ENCODE measurements at places on chromosomes 5 and 9.

- no peak for DNase-seq
These were observed 194.4 kb upstream of the PTGER4 start for GRCh38 chr5:40485021-40485998.

GRCh38 chr9:127853312-127854183 is 910 bp downstream of the ENG start:
- no peak for DNase-seq

GRCh38 chr9:113541019-113541900 is 77.7 kb downstream of the RGS3 start:
- DNase-seq, result peak; percentile 63

DNA sequence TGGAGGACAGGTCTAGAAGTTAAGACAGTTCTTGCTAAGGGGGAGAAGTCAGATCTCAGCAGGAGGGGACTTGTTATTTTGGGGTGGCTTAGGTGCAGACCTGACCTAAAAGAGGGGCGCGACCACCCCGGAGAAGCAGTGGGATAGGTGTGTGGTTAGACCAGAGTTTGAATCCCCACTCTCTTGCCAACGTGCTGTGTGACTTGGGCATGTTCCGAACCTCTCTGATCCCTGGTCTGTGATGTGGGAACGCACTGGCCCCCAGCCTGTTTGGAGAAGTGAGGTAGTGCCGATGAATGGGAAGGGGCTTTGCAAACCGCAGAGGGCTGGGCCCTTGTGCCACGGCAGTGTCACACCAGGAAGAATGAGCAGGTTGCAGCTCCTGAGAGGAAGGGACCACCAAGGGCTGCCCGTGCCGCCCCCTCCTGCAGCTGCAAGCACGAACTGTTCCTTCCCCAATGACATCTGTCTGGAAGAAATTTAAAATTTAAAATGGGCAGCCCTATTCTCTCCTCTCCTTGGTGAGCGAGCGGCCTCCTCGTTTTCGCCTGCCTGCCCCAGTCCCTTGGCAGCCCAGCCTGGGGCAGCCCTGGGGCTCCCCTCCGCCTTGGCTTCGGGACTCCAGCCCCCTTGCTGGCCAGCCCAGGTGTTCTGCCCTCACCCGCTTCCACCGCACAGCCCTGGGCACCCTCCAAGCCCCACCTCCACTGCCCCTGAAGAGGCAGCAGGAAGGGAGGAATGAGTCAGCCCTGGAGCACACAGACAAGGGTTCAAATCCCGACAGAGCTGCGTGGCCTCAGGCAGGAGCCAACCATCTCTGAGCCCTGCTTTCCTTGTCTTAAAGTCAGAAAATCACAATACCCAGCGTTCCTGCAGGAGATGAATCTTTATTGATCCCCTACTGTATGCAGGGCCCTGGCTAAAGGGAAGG is 1.6 kb downstream of the FIBCD1 start:
- DNase-seq, result no peak

DNA sequence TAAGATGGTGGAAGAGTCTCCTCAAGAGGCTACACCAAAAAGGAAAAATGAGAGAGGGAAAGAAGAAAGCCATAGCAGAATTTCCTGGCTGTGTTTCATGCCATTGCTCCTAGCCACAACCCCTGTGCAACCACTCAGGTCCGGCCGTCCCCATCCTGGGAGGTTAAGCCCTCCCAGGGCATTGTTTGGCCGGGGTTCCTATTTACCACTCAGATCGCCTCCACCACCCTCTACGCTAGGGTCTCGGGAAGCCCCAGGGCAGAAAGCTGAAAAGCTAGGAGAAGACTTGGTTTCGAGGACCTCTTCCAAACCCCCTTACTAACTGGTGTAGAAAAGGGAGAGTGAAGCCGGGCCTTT is 715 bp downstream of the RC3H2 start:
- peak; percentile 76 for DNase-seq

DNA sequence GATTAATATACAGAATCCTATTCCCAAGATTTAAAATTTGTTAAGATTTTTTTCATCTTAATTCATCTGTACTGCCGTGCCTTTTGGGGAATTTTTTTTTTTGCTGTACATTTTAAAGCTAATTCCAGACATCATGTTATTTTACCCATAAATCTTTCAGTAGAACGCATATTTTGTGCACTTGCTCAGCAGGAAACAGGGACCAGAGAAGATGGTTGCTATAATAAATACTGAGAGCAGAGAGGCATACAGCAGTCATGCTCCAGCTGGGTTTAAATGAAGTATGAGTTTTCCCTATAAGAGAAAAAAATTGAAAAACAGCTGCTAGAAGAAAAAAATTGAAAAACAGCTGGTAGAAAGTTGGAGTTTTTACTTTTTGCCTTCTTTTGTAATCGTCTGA is 196.9 kb upstream of the PUM3 start:
- DNase-seq, result no peak

GRCh38 chr5:6652025-6652424 is 18.8 kb downstream of the SRD5A1 start:
- DNase-seq, result no peak

- no peak for DNase-seq
These were observed 86.1 kb downstream of the AUH start for GRCh38 chr9:91275655-91276054.

DNA sequence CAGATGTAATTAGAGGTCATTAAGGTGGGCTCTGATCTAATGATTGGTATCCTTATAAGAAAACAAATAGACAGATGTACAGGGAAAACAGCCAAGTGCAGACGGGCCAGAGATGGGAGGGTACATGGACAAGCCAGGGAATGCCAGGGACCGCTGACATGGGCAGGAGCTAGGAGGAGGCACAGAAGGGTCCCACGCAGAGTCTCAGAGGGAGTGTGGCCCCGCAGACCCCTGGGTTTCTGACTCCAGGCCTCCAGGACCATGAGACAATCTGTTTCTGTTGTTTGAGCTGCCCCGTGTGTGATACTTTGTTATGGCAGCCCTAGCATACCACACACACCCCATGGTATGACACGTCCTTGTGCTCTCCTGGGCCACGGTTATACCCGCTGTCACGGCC is 29.1 kb downstream of the GADD45G start:
- no peak for DNase-seq

GRCh38 chr5:64164166-64164565 is 1.5 kb upstream of the RNF180 start:
- DNase-seq, result no peak

- peak; percentile 94 for DNase-seq
These were observed 138.0 kb upstream of the EFNA5 start for GRCh38 chr5:107808671-107809137.

GRCh38 chr9:111320631-111321030 is 9.4 kb downstream of the OR2K2 start:
- no peak for DNase-seq

DNA sequence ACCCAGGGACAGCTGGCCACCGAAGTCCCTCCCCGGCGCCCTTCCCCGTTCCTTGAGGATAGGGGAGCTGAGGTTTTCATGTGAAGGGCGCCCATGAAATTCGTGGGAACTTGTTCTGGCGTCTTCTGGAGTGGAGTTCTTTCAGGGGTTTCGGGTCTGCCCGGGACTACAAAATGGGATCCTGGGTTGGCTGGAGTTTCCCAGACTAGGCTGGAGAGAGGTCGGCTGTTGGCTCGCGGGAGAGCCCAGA is 3.6 kb upstream of the RGMB start:
- DNase-seq, result no peak

DNA sequence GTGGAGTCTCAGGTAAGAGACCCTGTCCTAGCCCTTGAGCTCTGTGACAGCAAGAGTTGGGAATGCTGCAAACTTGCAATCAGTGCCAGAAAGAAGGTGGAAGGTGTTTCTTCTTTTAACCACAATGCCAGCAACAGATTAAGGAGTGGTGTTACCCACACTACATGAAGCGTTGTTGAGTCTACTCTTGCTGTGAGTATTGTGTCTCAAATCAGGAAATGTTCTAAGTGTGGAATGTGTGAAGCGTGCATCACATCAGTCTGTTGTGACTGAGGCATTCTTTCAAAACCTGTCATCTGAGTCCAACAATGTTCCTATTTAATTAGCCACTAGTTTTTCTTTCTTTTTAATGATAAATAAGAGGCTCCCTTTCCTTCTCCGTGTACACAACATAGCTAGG is 2.9 kb upstream of the LURAP1L start:
- DNase-seq, result no peak

DNA sequence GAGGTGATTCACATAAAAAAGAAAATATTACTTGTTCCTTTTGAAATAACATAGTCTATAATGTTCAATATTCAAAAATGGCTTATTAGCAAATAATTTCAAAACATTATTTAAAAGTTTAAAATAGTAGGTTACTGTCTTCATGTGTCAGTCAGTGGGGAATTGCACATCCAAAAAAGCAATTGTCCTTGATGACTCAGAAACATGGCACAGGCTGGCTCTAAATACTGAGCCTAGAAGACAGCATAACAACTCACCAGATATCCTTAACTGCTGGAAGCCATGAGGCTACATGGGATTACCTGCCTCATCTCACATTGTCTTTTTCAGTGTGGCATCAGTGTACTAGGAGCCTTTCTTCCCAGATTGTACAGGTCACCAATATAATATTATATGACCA is 439.5 kb upstream of the RGMB start:
- no peak for DNase-seq

DNA sequence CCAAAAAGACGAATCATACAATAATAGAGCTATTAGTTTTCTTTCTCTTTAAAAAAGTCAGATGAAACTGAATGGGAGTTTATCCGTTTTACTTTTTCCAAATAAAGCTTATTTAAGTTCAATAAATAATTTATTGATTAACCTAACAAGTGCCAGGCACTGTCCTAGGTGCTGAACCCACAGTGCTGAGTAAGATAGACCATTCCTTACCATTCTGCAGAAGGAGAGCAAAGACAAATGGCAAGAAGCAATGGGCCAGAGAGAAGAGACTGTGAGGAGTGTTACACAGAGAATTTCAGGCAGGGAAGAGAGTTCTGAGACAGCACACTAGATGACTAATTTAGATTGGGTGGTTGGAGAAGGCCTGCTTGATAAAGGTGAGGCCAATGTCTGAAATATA is 127.2 kb downstream of the AUH start:
- DNase-seq, result no peak

- no peak for DNase-seq
These were observed 111.5 kb downstream of the MTREX start for GRCh38 chr5:55418994-55419968.

DNA sequence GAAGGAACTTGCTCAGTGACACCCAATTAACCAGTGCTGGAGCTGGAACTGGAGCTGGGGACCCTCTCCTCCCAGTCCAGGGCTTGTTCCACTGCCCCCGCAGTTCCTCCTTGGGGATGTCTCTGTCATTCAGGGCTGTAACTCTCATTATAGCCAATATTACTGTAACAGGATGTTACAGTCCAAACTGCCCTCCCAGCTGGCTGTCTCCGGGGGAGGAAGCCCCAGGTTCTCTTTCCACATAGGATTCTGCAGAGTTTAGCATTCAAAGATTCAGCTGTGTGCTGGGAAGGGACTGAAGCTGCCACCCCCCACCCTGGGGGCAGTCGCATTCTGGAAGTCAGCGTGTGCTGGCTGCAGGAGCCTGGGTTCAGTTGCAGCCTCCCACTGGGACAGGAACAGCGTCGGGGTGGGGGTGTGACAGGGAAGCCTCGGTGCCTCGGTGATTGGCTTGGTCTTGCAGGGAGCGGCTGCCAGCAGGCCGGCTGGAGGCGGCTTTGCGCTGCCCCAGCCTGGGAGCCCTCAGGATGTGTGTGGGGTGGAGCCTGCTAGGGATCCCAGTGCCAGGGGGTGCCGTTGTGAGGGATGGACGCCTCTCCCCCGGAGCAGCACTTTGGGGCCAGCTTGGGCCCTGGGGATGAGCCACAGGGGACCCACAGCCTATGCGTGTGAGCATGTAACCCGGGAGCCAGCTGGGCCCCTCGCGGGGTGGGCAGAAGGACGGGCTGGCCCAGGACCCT is 101.1 kb downstream of the RGS3 start:
- peak; percentile 24 for DNase-seq

DNA sequence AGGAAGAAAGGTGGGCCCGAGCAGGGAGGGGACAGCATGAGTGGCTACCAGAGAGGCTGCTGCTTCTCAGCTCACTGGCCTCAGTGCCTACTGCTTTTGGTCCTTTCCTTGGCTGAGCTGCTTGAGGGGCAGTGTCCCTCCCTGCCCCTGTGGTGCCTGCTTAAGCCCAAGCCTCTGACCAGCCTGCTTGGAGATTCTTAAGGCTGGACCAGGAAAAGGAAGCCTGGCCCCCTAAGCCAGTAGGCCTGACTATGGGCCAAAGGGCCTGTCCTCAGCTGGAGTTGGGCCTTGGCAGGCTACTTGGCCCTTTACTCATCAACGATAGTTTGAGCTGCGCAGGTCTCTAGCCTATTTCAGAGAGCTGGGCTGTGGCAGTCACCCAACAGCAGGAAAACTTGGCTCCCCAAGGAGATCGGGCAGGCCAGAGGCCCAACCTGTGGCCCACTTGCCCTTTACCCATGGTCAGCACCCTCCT is 24.9 kb downstream of the TCF7 start:
- DNase-seq, result no peak

- DNase-seq, result no peak
These were observed 54.2 kb upstream of the NOTCH1 start for GRCh38 chr9:136599811-136600660.

- no peak for DNase-seq
These were observed 566.0 kb upstream of the CDH18 start for GRCh38 chr5:20554001-20554400.

- no peak for DNase-seq
These were observed 64.9 kb upstream of the ELL2 start for GRCh38 chr5:96026406-96027041.

DNA sequence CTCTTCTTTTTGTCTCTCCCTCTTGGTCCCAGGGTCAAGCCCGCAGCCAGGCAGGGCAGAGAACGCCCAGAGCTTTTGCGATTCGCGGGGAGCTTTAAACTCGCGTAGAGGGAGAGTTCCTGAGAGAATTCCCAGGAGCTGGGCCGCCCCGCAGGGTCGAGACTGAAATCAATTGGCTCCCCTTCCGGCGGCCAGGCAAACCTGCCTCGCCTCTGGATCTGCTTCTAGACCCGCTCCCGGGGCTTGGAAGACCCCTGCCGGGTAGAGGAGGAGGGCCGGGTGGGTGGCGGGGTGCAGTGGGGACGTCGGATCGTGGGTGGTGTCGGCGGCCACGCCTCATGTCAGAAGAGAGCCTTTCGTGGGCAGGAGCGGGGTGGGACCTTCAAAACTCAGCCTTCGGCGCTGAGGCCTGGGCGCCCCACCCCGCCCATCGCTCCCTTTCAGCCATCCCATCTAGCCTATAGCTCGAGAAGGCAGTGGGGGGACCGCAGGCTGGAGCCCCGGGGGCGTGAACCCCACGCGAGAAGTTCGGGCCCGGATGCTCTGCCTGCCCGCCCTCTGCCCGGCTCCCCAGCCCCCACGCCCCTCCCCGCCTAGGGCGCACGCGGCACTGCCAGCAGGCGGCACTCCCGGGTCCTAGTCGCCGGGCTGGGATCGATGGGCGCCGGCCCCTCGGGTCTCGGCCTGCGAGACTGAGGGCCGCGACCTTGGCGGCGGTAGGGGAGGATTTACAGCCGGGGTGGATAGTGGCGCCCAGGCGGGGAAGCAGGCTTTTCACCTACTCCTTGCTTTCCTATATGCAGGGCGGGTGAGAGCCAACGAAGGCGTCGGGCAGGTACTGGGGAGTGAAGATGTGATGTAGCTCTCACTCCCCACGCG is 6.1 kb downstream of the PRDM6 start:
- DNase-seq, result no peak

GRCh38 chr5:126398791-126399190 is 24.4 kb upstream of the GRAMD2B start:
- no peak for DNase-seq
